ENCODE measurements at places on chromosomes 6 and 20.

DNA sequence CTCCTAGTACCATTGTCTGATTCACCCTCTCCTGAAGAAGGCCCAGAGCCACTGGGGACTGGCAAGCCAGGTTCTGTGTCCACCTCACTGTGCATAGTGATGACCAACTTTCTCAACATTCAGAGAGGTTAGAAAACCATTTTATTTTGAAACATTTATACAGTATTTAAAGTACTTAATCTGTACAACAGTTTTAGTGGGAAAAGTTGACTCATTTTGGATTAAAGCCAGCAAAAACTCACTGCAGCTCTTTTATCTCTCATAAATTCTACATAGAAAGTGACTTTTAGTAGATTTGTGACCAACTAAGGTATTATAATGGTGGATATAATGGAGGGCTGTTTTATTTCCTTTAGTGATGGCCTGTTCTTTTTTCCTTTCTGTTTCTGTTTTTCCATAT is 9.7 kb downstream of the TULP4 start:
- no peak for DNase-seq

DNA sequence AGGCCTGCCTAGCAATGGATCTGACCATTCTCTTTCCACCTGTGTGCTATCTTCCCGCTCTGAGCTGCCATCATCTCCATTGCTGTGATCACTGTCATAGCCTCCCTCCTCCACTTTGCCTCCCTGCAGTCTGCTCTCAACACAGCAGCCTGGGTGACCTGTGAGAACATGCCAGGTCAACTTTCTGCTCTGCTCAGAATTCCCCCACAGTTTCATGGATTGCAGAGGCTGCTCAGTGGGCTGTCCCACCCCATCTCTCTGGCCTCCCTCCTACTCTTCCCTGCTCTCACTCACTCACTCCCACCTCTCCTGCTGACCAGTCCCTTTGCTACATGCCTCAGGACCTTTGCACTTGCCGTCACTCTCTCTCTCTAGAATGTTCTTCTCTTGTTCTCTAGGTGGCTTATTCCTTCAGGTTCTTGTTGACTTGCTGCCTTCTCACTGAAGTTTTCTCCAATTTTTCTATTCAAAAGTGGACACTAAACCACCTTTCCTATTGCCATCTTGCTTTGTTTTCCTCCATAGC is 159.9 kb downstream of the CD83 start:
- peak; percentile 27 for DNase-seq

DNA sequence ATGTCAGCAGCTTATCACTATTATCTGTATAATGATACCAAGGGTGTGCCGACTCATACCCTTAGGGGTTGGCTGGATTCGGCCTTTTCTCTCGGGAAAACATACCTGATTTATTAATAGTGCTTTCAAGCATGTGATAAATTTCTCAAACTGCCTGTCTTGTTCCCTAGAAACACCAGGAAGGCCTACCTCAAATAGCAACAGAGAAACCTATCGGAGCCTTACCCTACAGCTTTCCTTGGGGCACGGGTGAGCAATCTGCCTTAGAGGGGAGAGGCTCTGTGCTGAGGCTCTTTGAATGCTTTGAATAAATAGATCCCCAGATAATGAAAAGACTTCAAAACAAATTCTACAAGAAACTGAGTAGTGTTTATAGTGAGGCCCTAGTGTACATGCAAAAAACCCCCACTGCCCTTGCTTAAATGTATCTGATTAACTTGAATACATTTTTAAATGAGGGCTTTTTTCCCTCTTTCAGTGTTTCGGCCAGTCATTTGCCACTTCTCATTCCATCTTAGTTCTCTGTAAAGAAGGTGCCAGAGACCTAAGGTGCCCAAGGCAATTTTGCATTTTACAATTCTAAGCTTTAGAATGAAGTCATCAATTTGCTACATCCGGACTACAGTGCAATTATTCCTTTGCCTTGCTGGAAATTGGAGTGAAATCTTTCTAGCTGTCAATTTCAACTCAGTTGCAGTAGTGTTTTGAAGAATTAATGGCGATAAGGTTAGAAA is 320.1 kb downstream of the ESR1 start:
- no peak for DNase-seq

GRCh38 chr6:21228411-21228810 is 365.1 kb upstream of the SOX4 start:
- DNase-seq: no peak

- peak; percentile 86 for DNase-seq
Observed at GRCh38 chr6:26249957-26250697, 114.9 kb upstream of the BTN3A2 start.

DNA sequence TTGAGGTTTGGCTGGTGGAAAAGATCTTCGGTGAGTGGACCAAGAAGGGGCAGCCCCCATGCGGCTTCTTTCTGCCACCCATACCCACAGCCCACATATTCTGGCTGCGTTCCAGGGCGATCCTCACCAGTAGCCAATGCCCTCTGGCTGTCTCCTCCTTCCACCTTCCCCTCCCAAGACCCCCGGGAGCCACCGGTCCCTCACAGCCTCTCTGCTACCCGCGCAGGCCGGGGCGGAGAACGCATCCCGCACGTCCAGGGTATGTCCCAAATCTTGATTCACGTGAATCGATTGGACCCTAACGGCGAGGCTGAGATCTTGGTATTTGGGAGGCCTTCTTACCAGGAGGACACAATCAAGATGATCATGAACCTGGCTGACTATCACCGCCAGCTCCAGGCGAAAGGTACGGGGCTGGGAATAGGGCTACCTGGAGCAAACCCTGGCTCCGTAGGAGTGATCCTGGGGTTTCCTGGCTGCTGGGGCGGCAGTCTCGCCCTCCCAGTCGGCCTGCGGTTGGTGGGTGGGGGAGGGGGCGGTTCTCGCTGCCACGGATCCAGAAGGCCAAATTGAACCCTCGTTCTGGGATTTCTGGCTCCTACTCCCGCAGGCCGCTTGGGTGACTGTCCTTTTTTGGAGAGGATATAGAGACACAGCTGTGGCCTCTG is 545 bp downstream of the KHDC3L start:
- no peak for DNase-seq

DNA sequence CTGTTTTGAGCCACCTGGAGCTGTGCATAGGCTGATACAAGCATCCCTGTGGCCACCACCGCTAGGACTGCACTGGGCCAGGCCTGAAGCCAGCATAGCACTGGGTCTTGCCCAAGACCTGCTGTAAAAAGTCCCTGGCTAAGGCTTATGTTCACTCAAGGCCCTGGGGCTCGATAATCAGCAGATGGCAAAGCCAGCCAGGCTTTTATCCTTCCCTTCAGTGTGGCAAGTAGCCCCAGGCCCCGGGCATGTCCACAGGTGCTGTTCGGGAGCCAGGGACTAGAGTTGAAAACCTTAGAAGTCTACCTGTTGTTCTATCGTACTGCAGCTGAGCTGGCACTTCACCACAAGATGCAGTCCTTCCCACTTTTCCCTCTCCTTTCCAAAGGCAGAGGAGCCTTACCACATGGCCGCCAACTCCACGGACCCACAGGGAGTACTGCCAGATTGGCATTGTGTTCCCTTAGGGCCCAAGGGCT is 226.4 kb upstream of the ZNF217 start:
- DNase-seq: no peak

DNA sequence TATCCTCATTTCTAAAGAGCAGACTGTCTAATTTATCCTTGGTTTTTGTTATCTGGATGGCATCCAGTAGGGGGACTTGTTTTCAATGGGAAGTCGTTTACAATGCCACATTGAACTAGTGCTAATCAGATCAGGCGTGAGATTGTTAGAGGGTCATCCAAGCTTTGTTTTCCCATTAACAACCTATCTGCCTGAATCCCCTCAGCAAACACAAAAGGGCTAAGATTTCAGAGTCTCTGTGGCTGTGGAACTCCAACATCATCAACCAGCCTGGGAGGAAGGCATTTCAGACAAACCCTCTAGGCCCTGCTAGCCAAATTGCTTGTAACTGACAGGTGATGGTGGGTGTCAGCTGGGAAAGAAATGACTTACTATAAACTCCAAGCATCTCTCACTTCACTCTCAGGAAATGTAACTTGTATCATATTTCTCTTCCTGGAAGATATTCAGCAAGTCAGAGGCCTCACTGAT is 47.7 kb downstream of the COL19A1 start:
- DNase-seq: no peak

Measured in CD4-positive, alpha-beta T cell (primary cell).